Panc1 (cell line): ENCODE measurements at places on chromosomes 4 and X.

DNA sequence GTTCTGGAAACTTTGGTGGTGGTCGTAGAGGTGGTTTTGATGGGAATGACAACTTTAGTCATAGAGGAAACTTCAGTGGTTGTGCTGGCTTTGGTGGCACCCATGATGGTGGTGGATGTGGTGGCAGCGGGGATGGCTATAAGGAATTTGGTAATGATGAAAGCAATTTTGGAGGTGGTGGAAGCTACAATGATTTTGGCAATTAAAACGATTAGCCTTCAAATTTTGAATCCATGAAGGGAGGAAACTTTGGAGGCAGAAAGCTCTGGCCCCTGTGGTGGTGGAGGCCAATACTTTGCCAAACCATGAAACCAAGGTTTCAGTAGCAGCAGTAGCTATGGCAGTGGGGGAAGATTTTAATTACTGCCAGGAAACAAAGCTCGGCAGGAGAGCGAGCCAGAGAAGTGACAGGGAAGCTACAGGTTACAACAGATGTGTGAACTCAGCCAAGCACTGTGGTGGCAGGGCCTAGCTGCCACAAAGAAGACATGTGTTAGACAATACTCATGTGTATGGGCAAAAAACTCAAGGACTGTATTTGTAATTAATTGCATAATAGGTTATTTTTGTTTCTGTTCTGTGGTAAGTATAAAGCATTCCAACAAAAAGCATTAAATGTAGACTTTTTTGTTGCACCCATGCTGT, 23.2 kb upstream of the SOD3 start:
- no peak overlapping the region for H3K4me3 ChIP-seq
- H3K4me1 ChIP-seq = no peaks in the 10 kb centered on the region
- no peaks in the 10 kb centered on the region for H3K27me3 ChIP-seq
- H3K36me3 ChIP-seq = no peaks in the 10 kb centered on the region
- no peak overlapping the region for H3K27ac ChIP-seq

DNA sequence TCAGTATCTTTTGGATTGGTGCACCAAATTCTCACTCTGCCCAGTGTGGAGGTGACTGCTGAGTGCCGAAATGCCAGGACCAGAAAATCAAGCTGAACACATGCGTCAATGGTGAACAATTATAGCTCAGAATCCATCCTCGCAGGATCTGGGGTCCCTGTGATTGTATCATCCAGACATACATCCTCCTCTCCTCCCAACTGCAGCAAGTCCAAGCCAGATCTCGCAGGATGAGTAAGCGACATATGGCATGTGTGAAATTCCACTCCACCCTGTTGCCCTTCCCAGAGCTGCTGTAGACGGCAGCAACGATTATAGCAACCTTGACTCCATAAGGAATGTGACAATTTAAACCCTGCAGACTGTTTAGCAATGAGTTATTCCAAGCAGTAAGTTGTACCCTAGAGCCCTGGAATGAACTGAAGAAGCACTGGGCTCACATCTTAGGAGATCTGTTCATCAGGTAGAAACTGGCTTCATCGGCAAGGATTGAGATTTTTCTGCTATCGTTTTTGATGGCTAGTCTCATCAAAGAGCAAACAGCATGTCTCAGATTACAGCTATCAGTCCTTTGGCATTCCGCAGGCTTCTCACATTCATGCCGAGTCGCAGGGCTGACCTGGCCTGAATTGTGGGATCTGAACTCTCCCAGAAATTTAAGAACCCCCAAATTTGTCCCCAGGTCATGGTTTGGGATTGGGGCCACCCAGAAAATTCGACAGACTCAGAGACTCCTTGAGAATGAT, 35.5 kb upstream of the SORBS2 start:
- H3K36me3 ChIP-seq = no peaks in the 10 kb centered on the region
- H3K27me3 ChIP-seq = no peaks in the 10 kb centered on the region
- 0 out of 2 replicates have a peak overlapping the region, but pooled peaks have one; percentile 7 for H3K27ac ChIP-seq
- no peak for DNase-seq

GRCh38 chr4:156241896-156242295, 288.2 kb upstream of the CTSO start:
- H3K4me1 ChIP-seq = no peaks in the 10 kb centered on the region
- H3K27me3 ChIP-seq = no peaks in the 10 kb centered on the region
- no peak overlapping the region for H3K27ac ChIP-seq

DNA sequence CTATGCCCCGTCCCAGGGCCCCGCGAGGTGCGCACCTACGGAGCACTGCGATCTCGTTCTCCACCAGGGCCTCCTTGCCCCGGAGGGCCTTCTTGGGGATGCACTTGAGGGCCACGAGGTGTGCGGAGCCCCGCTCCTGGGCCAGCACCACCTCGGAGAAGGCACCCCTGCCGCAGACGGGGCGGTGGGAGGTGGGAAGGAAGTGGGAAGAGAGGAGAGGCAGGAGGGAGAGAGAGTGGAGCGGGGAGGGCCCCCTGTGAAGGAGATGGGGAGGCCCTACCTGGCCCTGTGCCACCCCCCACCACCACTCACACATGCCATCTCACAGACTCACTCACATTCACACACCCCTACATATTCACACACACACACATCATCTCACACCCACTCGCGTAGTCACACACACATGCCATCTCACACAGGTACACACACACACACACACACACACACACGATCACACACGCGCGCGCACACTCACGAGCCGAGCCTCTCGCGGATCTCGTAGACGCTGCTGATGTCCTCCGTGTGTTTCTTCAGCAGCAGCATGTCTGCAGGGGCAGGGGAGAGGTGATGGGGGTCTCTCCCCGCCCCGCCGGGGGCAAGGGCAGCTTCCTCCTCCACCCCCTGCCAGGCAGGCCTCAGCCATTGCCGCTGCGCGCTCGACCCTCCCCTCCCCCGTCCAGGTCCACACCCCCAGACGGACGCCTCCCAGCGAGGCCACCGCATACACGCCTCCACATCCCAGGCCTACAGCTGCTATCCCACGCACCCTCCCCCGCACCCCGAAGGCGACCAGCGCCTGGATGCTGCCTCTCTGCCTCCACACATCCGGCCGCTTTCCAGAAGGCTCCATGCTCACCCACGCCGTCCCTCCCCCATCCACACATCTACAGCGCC, 834 bp downstream of the PNCK start:
- H3K4me1 ChIP-seq = no peaks in the 10 kb centered on the region
- no peaks in the 10 kb centered on the region for H3K36me3 ChIP-seq
- H3K27me3 ChIP-seq = no peaks in the 10 kb centered on the region
- no peak overlapping the region for H3K27ac ChIP-seq
- no peak for DNase-seq

GRCh38 chr4:545612-546011, 30.5 kb downstream of the TMEM271 start:
- H3K4me3 ChIP-seq = no peak overlapping the region
- H3K36me3 ChIP-seq = no peaks in the 10 kb centered on the region
- no peak for DNase-seq
- no peak overlapping the region for H3K27ac ChIP-seq
- no peaks in the 10 kb centered on the region for H3K4me1 ChIP-seq

- no peak for DNase-seq
- H3K27me3 ChIP-seq = no peaks in the 10 kb centered on the region
- no peak overlapping the region for H3K4me3 ChIP-seq
- H3K4me1 ChIP-seq = no peaks in the 10 kb centered on the region
- no peak overlapping the region for H3K27ac ChIP-seq
Observed at GRCh38 chr4:187209921-187210613, 486.4 kb upstream of the FAT1 start.

DNA sequence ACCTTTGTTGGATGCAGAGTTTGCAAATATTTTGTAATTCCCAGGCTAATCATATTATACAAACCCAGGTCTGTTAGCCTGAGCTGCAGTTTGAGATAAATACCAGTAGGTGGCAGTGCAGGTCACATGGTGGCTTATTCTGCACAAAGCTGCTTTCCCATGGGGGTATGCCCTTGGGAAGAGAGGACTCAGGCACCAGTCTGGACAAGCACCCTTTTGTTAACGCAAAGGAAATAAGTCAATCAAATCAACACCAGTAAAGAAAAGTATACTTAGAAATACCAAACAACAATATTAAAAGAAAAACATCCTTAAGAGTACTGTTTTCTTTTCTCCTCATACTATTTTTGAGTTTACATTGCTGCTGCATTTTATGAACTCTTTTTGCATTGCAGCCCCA, 389.0 kb upstream of the ZFP42 start:
- no peaks in the 10 kb centered on the region for H3K36me3 ChIP-seq
- DNase-seq = peak; percentile 36
- H3K27me3 ChIP-seq = no peaks in the 10 kb centered on the region
- H3K4me3 ChIP-seq = no peak overlapping the region
- H3K27ac ChIP-seq = no peak overlapping the region

- H3K27me3 ChIP-seq = no peaks in the 10 kb centered on the region
- DNase-seq = no peak
- no peaks in the 10 kb centered on the region for H3K4me1 ChIP-seq
- no peaks in the 10 kb centered on the region for H3K36me3 ChIP-seq
- H3K27ac ChIP-seq = peak within 1 kb of the TSS; percentile 77
Observed at GRCh38 chr4:185395238-185395955, at the start of gene LRP2BP. TSS of gene LRP2BP (minus strand) at chr4:185395924. CDS start at chr4:185378186, 17,738 bp downstream.

- H3K27ac ChIP-seq = no peak overlapping the region
- DNase-seq = no peak
- H3K4me1 ChIP-seq = no peaks in the 10 kb centered on the region
- no peaks in the 10 kb centered on the region for H3K27me3 ChIP-seq
- no peak overlapping the region for H3K4me3 ChIP-seq
Observed at GRCh38 chrX:78064152-78064551, 39.9 kb upstream of the PGK1 start.

DNA sequence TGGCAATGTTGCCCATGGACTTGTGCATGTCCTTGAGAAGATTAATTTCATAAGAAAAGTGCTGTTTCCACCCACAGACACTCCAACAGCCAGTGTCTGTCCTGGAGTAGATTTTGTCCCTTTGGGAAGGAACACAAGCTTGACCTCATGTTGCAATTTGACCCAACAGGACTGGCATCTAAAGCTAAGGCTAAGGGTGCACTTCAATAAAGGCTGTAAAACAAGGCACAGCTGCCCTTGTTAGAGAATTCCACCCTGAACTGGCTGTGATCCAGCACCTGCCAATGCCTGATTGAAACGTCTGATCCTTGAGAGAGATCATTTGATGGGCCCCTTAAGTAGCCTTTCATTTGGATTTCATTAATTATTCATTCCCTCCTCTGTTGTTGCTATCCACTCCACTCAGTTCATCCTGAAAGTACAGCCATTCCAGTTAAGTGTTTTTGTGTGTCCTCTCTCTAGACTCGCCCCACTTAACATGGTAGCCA, 56.2 kb downstream of the CD99L2 start:
- no peaks in the 10 kb centered on the region for H3K36me3 ChIP-seq
- no peaks in the 10 kb centered on the region for H3K27me3 ChIP-seq
- H3K4me1 ChIP-seq = peaks cover 35% of the 10 kb centered on the region
- DNase-seq = no peak
- no peak overlapping the region for H3K4me3 ChIP-seq

- no peaks in the 10 kb centered on the region for H3K36me3 ChIP-seq
- no peak for DNase-seq
- H3K27ac ChIP-seq = no peak overlapping the region
- no peaks in the 10 kb centered on the region for H3K4me1 ChIP-seq
- H3K27me3 ChIP-seq = no peaks in the 10 kb centered on the region
Observed at GRCh38 chr4:102493794-102494193, 7.4 kb upstream of the NFKB1 start.

GRCh38 chrX:56728752-56729151, 291 bp upstream of the NBDY start:
- no peaks in the 10 kb centered on the region for H3K27me3 ChIP-seq
- DNase-seq = no peak
- peak overlapping the region; percentile 77 for H3K4me3 ChIP-seq
- H3K36me3 ChIP-seq = no peaks in the 10 kb centered on the region; the same call in 1 of the 2 replicates
- H3K27ac ChIP-seq = peak overlapping the region; percentile 85; the same call in 1 of the 2 replicates
- peaks cover 9% of the 10 kb centered on the region; the same call in 1 of the 2 replicates for H3K4me1 ChIP-seq

- no peak overlapping the region for H3K27ac ChIP-seq
- DNase-seq = no peak
- no peak overlapping the region for H3K4me3 ChIP-seq
- no peaks in the 10 kb centered on the region for H3K4me1 ChIP-seq
Observed at GRCh38 chr4:37441231-37442061, 196.9 kb downstream of the NWD2 start.

- DNase-seq = no peak
- no peaks in the 10 kb centered on the region for H3K36me3 ChIP-seq
- no peaks in the 10 kb centered on the region for H3K4me1 ChIP-seq
- H3K27me3 ChIP-seq = no peaks in the 10 kb centered on the region
Observed at GRCh38 chrX:49071877-49072711, 1.7 kb downstream of the PRAF2 start.

DNA sequence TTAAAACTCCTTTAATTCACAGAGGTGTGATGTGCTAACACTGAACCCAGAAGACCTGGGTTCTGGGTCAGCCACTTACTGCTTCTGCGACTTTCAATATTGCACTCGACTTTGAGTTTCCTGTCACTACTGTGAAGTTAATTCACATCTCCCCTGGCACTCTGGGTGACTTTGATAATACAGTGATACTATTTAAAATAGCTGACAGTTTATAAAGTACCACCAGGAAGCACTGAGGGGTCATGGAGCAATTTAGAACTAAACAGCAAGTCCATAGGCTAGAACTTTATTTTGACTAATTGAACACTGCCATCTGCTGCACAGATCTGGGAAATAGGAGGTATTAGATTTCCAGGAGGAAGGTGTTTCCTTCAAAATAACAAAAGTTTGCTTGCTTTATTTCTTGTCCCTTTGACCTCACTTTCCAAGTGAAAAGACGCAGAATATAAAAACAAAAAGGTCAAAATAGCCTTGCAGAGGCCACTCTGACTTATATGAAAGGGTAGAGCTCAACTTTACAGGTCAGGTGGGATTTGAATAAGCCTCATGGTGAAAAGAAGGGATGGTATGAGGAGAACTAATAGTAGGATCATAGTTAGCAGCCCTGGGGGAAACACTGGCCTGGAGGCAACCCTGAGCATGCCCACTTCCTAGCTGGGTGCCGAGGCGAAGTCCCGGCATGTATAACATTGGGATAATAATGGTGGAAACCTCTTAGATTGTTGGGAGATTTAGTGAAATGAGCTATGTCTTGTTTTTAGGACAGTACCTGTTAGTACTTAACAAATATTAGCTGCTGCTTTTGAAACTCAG, 53.4 kb downstream of the ZNF518B start:
- H3K36me3 ChIP-seq = no peaks in the 10 kb centered on the region
- no peak overlapping the region for H3K4me3 ChIP-seq
- DNase-seq = peak; percentile 10
- H3K27ac ChIP-seq = no peak overlapping the region
- no peaks in the 10 kb centered on the region for H3K4me1 ChIP-seq
- H3K27me3 ChIP-seq = no peaks in the 10 kb centered on the region

GRCh38 chrX:150680974-150681373, 12.2 kb upstream of the MTMR1 start:
- H3K27ac ChIP-seq = no peak overlapping the region
- DNase-seq = no peak
- no peaks in the 10 kb centered on the region for H3K4me1 ChIP-seq

GRCh38 chrX:71997320-71997719, 86.7 kb downstream of the NHSL2 start:
- H3K4me1 ChIP-seq = no peaks in the 10 kb centered on the region
- H3K27ac ChIP-seq = no peak overlapping the region
- no peak for DNase-seq
- no peak overlapping the region for H3K4me3 ChIP-seq
- H3K36me3 ChIP-seq = no peaks in the 10 kb centered on the region
- no peaks in the 10 kb centered on the region for H3K27me3 ChIP-seq
